ENCODE measurements at places on chromosomes 3 and 15.
A peak's percentile ranks its signal among the peaks of the same experiment; 100 is the strongest.

GRCh38 chr15:88247914-88248313 is 8.6 kb downstream of the NTRK3 start:
- DNase-seq: no peak

DNA sequence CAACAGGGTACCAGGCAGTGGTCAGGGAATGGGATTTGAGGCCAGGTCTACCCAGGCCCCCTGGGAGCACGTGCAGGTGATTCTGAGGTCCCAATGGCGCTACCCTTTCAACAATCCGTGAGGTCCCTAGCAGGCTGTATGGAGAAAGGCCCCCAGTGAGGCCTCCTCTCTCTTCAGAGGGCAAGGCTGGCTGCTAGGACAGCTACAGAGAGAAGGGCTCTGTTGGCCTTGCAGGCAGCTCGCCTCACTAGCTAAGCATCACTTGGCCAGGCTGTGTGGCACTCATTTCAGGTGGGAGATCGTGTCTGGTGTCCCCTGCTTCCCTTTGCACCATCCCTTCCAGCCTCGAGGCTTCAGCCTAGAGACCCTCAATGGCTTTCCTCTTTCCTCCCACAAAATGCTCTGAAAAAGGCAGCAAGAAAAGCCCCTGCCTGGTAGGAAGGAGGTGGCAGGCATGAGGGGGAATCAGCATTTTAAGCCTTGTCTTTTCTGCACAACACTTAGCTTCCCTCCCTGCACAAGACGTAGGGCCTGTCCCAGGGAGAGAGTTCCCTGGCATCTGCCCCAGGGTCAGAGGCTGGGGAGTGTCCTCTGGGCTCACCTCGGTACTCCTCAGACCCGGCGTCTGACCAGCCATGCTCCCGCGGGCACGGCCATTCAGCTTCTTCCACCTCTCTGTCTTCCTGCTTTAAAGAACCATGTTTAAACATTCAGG is 111.8 kb downstream of the ASB7 start:
- DNase-seq: no peak

GRCh38 chr3:94301366-94301765 is 238.5 kb downstream of the NSUN3 start:
- DNase-seq: no peak

DNA sequence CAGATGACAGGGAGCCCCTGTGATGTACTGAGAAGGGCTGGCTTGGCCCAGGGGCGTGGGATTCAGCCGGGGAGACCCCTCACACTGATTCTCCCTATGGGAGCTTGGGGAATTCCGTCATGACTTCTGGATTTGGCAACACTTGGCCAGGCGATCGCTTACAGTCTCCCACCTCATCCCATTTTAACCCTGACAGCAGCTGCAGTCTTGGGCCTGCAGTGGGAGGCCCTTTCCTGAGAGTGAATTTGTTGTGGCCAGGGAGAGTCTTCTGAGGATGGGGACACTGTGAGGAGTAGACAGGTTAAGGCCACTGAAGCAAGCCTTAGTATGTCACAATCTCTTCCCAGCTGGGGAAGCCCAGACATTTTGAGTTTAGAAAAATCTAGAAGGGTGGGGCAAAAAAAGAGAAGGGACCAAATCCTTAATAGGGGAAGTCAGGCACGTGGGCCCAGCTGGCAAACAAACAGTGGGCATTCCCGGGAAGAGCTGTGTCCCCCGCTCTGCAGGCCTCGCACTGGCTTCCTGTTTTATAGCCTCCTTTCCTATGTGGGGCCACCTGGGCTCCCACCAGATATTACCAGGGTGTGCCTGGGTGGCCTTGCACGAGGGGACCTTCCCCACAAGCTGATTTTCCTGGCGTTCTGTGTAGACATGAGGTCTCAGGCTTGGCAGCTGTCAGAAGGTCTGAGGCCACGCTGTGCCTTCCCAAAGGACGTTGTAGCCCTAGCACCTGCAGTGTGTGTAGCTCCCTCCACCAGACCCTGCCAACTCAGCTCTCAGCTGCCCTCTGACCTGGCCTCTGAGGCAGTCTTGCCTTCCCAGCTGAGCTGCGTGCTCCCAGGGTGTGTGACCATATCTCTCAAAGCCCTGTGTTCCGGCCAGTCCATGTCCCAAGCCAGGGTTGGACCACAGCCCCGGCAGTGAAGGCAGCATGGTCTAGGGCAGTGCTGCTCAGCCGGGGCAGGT is 64.5 kb downstream of the FEM1B start:
- DNase-seq: no peak

GRCh38 chr3:107184375-107184774 is 192.9 kb upstream of the CCDC54 start:
- no peak for DNase-seq

DNA sequence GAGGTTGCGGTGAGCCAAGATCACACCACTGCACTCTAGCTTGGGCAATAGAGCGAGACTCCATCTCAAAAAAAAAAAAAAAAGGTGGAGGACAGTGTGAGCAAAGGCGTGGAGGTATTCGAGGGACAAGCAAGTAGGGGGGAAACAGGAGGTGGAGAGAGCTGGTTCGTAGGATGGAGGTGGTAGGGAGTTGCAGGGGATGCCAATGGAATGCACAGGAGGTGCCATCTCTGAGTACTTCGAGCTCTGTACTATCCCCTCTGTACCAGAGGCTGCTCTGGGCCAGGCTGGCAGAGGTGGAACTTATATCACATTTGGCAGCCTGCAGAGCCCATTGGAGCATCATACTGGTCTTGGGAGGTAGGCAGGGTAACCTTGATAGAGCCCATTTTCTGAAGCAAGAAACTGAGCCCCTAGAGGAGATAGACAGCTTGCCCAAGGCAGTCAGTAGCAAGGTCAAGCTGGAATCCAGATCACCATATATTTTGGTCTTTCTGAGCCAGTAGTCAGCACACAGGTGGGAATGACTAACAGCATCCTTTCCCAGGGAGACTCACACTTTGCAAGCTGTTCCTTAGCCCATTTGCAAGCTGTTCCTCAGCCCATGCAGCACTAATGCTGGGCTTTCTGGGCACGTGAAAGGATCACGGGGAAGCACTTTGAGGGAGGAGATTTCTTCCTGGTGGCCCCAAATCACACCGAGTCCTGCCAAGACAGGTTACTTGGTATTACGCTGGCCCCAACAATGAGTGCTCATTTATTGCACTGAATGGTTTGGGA is 9.2 kb upstream of the CCDC33 start:
- no peak for DNase-seq

DNA sequence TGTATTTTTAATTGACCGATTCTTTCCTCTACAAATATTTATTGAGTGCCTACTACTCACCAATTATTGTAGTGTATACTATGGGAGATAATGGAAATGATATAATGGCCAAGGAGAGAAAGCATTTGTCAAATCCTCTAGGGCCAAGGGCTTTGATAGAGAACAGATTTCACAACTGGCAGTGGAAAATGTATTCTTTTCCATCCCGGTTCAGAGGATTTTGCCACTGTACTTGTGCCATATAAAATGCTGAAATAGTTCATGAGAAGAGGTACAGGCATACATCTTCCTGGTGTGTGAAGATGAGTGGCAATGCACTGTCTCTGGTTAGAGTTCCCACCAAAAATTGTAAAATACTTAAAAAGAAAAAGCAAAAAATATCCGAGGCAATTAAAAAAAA is 451.6 kb upstream of the TPRG1 start:
- DNase-seq: no peak

- DNase-seq: no peak
Observed at GRCh38 chr3:62954580-62954979, 79.4 kb upstream of the CADPS start.

- DNase-seq: no peak
Observed at GRCh38 chr3:127738192-127738840, 65.6 kb downstream of the ABTB1 start.

- no peak for DNase-seq
Observed at GRCh38 chr3:127678315-127678599, 5.5 kb downstream of the ABTB1 start.

DNA sequence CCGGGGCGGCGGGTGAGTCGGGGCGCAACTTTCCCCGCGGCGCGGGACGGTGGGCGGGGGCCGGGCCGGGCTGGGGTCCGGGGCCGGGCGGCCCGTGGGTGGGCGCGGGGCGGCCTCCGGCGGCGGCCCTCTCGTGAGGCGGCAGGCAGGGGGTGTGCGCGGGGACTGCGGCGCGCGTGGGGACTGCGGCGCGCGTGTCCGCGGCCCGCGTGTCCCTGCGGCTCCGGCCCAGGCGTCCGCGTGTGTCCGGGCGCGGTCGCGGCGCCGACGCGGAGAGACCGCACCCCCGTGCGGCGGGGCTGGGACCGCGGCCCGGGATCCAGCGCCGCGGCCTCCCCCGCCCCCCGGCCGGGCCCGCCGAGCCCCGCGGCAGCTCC is 349 bp downstream of the PLXNA1 start:
- no peak for DNase-seq

DNA sequence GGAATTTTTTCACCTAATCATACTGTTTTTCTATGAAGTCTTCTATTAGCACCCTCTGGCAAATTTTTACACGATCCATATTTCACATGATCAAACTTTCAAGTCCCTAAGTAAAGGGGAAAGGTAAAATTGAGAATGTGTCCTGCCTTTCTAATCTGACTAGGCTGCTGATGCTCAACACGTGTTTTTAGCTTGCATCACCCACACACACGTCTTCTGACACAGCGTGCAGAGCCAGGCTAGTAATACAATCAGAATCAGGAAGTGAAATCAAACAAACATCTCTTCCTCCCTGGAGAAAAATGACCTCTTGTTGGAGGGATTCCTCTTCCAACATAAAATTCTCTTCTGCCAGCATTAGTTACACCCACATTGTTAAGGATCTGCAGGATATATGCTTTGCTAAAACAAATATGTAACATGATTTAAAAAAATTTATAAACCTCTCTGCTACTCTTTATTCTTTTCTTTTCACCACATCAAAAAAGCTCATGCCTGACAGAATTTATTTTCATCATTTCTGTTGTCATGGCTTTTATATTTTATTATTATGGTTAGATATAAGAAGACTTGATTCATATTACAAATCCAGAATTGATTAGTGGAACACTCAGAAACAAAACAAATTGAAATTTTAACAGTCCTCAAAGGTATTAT is 122.4 kb downstream of the RAP2B start:
- DNase-seq: peak; percentile 84

- no peak for DNase-seq
Observed at GRCh38 chr15:94256511-94256910, 25.1 kb downstream of the MCTP2 start.

GRCh38 chr15:80599359-80599758 is 95.8 kb upstream of the ABHD17C start:
- DNase-seq: peak; percentile 53

- no peak for DNase-seq
Observed at GRCh38 chr3:51982352-51982837, 940 bp upstream of the ACY1 start.

- no peak for DNase-seq
Observed at GRCh38 chr3:194083637-194084224, 52.2 kb upstream of the HES1 start.

DNA sequence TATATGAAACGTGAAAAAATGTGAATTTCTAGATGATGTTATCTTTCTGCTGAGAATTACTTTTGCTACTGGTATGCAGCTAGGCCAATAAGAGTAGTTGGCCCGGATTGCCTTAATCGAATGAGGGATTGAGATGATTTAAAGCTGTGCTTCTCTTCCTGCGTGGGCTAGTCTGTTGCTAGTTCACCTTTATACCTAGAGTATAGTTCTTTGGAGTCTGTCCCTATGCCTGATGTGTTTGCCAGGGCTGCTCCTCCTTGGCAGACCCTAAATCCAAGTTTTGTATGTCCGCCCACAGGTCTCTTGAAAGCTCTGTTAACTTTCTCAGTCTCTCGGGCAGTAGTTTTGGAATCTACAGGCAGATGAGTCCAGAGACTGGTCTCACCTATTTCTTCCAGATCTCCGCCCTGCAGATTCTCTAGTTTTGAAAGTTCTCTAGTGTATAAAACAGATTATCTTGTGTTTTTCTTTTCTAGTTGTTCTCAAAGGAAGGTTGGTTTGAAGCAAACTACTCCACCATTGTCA is 64.9 kb downstream of the MEF2A start:
- no peak for DNase-seq

- DNase-seq: no peak
Observed at GRCh38 chr3:12430086-12430485, 54.2 kb upstream of the TSEN2 start.

GRCh38 chr3:132817646-132818177 is 95.5 kb upstream of the NPHP3 start:
- no peak for DNase-seq

DNA sequence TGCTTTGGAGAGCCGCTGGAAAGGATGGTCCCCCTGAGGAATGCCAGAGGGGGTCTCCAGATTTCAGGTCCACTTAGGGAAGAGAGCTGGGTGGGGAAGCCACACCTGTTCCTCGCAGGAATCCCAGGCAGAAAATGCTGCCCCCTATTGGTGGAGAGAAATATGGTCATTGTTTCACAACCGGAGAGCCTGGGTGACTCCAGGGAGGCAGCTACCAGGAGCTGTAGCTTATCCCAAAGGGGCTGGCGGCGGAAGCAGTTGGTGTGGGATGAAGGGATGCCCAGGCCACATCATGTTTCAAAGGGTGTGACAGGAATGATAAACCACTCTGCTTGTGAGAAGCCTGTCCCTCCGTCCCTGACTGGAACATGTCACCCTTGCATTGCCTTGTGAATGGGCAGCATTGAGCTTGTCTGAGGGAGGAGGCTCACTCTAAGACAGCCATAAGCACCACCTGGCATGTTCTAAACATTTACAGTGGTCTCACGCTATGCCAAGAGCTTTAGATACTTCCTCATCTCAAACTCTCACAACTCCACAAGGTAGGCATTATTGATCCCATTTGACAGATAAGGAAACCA is 34.5 kb downstream of the POMGNT2 start:
- DNase-seq: no peak

GRCh38 chr15:70042553-70043214 is 55.0 kb downstream of the TLE3 start:
- DNase-seq: no peak

DNA sequence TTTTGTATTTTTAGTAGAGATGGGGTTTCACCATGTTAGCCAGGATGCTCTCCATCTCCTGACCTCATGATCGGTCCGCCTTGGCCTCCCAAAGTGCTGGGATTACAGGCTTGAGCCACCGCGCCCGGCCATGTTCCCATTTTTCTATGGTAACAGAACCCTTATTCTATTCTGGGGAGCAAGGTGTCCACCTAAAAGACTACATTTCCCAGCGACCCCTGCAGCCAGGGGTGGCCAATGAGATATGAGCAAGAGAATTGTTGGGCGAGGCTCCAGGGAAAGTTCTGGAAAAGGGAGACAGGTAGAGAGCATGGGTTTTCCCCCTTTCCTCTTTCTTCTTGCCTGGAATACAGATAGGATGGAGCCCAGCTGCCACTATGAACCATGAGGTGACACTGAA is 96.9 kb downstream of the LINGO1 start:
- no peak for DNase-seq

DNA sequence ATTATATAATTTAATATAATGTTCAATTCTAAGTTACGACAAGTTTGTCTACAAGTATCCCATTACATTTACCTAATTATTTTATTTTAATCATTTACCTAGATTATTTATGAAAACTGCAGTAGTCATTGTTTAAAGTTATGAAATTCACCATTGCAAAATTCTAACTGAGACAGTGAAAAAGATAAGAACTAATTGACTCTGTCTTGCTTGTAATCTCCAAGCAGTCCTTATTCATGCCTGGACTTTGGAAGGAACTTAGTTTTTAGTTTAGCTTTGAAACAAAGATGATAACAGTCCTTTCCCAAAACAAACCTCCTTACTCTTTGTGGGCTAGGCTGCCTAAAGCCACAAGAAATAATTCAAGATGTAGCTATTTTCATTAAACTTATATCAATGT is 165.0 kb downstream of the SUCNR1 start:
- no peak for DNase-seq
